Activated CD4-positive, alpha-beta T cell treated with anti-CD3 and anti-CD28 coated beads, Interleukin-2, amount 50 U/mL, for 16 hours (primary cell): ENCODE measurements at places on chromosomes 4 and X.

DNA sequence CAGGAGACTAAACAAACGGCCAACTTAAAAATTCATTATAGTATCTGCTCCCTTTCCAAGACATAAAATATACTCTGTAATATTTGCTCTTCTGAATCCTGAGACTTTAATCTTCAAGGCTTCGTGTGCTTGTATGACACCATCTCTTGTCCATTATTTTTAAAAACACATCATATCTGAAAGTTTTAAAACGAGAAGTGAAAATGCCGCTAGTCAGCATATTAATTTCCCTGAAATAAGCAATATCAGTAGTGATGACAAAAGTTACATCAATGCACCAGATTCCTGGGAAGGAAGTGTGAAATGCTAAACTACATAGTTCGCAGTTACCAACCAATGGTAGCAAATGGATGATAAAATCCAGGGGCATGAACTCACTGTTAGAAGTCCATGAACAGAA is 66.8 kb upstream of the EXOC1L start:
- DNase-seq = no peak

GRCh38 chr4:81137446-81137845 is 77.6 kb downstream of the PRKG2 start:
- no peak for DNase-seq

DNA sequence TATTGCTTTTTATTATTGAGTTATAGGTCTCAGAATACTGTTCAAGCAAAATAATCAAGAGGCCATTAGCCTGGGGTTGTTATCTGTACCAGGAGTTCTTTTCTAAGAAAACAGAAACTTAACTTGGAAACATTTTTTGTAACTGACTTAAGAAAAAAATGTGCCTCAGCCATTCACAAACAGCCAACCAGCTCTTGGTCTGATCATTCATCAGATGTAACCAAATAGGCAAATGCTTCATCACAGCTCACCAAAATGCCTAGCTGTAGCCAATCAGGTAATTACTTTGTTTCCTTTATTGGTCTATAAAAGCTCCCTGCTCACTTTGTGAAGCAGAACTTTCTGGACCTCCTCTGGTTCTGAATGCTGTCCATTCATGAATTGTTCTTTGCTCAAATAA is 387.7 kb downstream of the FAT4 start:
- no peak for DNase-seq

DNA sequence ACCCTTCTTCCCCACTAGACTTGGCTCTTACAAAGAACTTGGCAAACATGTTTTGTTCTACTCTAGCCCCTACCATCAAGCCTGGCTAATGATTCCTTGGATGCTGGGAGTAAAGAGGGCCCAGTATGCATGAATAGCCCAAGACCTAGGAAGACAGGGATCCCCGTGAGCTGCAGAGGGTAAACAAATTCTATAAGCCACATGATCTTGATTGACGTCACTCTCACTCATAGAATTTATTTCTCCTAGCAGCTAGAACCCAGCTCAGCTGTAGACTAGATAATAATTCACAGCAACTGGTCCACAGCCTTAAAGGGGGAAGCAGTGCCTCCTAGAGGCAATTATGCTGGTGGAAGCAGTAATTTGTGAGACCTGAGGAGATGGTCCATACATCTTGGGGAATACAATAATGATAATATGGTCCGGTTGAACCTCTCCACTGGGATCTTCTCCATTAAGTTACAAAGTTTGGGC is 16.1 kb upstream of the USO1 start:
- DNase-seq = no peak

- DNase-seq = no peak
Measured at GRCh38 chr4:164177753-164178152, 576.2 kb upstream of the SMIM31 start.

- no peak for DNase-seq
Measured at GRCh38 chrX:38583181-38583580, 21.8 kb downstream of the TSPAN7 start.

DNA sequence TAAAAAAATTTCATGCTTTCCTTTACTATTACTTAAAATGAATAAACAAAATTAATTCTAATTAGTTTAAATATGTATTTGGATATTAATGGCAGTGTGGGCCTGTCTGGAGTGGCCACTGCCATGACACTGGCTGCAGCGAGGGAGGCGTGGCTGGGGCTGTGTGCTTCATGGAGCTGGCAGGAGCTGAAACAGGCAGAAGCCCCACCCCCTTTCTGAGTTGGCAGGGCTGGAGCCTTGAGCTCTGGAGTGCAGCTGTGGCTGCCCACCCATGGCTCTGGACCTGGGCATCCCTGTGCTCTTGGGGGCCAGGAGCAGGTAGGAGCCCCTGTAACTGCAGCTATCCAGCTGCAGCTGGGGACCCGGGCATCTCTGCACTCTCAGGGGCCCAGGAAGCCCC is 8.2 kb upstream of the HSD17B11 start:
- no peak for DNase-seq

DNA sequence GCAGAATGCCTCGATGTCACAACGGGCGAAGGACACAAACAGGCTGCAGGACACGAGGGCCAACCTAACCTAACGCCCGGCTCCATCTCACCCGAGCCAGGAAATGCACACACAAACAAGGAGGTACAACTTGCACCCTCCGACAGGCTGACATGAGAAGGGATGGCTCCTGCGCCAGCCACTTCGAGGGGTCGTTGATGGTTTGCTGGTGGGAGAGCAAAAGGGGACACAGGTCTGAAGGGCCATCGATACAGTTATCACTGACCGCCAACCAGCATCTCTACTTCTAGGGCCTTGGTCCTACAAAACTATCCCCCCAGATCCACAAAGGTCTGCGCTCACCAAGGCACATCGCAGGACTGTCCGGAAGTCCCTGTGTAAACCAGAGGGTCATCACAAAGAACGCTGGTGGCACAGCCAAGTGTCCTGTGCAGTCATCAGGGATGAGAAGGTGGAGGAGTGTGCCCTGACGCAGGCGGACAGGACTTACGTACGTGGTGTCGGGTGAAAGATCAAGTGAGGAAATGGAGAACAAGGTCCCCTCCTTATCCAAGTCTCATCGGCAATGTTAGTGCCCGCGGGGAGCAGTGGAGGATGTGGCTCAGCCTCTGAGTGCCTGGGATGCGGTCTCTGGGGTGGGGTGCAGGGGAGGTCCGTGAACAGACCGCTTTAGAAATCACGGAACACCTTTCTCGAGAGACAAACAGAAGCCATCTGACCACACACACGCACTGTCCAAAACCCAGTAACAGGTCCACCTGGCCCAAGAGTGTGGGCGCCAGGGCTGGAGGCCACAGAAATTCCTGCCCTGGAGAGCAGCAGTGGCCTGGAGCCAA is 7.0 kb downstream of the MXD4 start:
- DNase-seq = no peak

DNA sequence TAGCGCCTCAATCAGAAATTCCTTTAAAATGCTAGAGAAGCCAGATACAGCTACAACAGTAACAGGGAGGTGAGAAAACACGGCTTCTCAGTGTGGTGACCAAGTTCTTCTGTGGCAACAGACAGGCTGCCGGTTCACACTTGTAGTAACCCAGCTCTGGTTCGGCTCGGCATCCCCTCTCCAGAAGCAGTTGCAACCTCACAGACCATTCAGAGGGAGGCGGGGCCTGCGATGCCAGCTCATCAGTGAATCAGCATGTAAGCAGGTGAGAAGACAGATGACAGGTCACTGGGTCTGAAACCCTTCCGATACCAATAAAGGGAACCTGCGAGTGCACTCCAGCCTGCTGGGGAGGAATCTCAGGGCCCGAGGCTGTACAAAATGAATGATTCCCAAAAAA is 251.0 kb downstream of the KCNIP4 start:
- DNase-seq = no peak

GRCh38 chrX:9180623-9181022 is 146.7 kb upstream of the FAM9B start:
- no peak for DNase-seq

DNA sequence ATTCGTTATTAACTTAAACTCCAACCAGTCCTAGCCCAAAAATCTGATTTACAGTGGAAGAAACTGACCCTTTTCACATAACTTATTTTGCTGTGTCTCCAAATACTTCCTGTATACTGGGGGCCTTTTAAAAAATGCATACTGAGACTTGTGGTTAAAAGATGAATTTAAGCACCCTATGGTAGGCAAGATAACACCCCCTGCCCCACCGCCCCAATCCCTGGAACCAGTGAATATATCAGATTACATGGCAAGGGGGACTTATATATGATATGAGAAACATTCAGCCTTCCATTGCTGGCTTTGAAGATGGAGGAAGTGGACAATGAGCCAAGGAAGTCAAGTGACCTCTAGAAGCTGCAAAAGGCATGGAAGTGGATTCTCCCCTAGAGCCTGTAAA is 3.1 kb upstream of the CLCN3 start:
- no peak for DNase-seq

DNA sequence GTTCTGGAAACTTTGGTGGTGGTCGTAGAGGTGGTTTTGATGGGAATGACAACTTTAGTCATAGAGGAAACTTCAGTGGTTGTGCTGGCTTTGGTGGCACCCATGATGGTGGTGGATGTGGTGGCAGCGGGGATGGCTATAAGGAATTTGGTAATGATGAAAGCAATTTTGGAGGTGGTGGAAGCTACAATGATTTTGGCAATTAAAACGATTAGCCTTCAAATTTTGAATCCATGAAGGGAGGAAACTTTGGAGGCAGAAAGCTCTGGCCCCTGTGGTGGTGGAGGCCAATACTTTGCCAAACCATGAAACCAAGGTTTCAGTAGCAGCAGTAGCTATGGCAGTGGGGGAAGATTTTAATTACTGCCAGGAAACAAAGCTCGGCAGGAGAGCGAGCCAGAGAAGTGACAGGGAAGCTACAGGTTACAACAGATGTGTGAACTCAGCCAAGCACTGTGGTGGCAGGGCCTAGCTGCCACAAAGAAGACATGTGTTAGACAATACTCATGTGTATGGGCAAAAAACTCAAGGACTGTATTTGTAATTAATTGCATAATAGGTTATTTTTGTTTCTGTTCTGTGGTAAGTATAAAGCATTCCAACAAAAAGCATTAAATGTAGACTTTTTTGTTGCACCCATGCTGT is 23.2 kb upstream of the SOD3 start:
- no peak for DNase-seq

DNA sequence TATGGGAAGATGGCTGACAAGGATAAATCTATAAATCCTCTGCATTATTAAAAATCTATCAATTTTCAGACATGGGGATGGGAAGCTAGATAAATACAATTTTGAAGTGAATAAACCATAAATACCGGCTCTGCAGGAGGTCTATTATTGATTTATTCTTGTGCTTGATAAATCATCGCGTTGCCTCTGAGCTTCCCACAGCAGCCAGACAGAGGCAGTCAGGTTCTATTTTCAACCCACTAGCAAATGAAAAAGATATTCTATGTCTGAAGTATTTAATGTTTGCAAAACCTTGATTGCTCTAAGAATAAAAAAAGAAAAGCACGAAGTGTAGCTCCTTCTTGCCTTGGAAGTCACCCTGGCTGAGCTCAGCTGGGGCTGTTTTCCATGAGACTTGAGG is 216.2 kb downstream of the DHRSX start:
- DNase-seq = no peak

- DNase-seq = no peak
Measured at GRCh38 chr4:159413306-159413943, 310.5 kb downstream of the RAPGEF2 start.

GRCh38 chrX:63488546-63489373 is 137.6 kb upstream of the SPIN4 start:
- no peak for DNase-seq

- no peak for DNase-seq
Measured at GRCh38 chrX:84170931-84171330, 17.1 kb downstream of the RPS6KA6 start.

DNA sequence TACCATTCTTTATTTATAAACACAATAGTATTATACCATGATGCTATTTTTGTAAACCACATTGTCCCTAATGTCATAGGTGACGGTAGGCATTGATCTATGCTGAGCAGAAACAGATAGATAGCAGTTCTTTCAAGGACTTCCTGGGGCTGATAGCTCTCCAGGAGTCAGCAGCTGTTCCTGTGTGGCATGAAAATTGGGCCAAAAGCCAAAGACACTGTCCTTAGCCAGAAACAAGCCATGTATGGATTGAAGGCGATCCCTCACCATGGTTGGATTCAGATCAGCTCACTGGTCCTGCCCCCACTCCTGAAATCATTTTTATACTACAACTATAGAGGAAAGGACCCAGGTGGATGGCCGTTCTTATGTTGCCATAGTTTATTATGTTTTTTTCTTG is 53.6 kb downstream of the DDX60 start:
- no peak for DNase-seq

- DNase-seq = no peak
Measured at GRCh38 chr4:70062000-70062399, 11.8 kb downstream of the HTN1 start.

DNA sequence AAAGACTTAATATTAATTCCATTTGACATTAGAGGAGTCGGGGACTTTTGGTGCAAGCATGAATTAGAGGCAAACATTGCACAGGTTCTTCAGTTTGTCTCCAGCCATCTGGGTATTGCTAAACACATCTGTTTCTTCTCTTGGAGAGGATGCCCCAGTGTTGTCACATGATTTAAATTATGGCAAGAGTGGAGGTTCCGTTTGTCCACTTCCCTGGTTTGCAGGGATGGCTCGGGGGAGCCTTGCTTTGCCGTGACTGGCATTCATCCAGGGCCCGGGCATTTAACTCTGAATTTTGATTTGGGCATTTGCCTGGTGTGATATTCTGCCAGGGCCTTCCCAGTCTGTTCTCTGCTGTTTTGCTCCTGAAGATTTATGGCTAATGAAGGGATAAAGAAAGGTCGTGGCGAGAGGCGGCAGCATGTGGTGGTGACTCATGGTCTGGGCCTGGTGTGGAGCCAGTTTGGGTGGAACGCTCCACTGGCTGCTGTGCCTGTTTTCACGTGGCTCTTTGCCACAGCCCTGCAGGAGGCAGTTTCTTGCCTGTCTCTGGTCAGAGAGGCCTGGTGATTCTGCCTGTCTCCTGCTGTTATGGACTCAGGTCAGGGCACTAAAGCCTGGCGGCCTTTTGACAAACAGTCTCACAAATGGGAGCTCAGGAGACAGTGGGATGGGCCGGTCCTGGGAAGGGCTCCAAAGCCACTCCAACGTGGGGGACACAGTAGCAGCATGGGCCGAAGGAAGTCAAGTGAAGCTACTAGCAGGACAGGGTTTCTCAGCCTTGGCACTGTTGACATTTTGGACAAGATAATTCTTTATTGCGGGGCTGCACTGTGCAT is 99.4 kb upstream of the PGRMC2 start:
- no peak for DNase-seq

DNA sequence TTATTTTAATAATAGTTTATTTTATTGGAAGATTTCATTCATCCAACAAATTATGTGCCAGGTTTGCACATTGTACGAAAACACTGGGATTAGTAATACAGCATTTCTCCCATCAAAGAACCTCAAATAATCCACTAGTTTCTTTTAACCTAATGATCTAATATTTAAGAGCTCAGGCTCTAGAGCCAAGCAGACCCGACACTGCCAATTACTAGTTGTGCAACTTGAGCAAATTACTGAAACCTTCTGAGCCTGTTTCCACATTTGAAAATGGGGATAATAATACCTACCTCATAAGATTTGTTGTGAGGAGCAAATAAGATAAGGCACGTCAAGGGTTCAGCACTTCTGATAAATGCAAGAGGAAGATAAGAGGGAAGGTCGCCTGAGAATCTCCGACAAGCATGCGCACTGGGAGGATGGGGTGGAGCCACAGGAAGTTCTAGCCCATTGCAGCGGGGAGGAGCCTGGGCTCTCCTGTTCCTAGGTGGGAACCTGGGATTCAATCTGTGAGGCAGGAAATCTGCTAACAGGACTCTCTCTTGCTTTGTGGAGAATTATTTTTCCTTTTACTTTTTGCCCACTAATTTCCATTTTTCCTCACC is 141.5 kb upstream of the SMAD1 start:
- DNase-seq = no peak

GRCh38 chr4:124199755-124200154 is 512.8 kb downstream of the ANKRD50 start:
- DNase-seq = no peak

- DNase-seq = no peak
Measured at GRCh38 chr4:89486673-89487072, 179.1 kb upstream of the GPRIN3 start.
